ENCODE measurements at places on chromosomes 12 and 14.
A peak's percentile ranks its signal among the peaks of the same experiment; 100 is the strongest.

GRCh38 chr14:64584190-64584589 is 34.4 kb downstream of the PPP1R36 start:
- no peak for DNase-seq

DNA sequence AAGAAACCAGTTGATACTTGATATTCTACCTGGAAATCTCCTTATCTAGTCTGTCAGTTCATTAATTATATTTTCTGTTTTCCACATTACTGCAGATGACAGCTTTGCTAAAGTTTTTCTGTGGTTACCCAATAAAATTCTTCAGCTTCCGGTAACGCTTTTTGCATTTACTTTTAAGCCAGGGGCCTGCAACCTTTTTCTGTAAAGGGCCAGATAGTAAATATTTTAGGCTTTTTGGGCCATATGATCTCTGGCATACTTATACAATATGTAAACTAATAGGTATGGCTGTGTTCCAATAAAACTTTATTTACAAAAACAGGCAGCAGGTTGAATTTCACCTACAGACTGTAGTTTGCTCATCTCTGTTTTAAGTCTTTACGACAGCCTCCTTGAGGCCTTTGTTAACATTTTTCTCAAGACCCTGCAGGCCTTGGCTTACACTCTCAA is 48.3 kb downstream of the SPATS2 start:
- DNase-seq = no peak

DNA sequence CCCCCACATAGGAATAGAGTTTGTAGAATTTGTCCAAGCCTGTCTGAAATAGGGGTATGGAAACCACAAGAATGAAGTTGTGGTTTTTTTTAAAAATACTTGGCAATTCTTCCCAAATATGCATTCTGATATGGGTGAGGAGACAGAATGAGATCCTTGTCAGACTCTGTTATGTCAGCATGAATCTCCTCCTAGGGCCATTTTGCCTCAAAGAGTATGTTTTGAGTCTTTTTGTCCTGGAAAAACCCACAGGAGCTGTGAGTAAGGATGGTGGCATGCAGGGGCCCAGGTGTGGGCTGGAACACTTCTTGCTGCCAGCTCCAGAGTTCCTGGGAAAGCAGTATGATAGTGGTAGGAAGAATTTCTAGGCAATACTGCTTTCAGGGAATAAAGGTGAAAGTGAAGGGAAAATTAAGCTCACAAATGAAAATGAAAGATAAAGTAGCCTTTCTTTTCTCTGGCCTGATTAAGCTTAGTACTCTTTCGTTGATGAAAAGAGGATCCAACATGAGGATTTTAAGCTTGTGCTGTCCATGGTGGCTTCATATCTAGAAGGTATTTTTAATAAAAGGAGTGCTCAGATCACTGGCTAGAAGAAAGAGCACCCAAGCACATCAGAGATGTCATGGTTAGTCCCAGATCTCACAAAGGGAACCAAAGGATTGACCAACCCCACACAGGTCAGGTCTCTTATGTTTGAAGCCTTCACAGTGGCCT is 130.8 kb downstream of the LLPH start:
- DNase-seq = no peak

DNA sequence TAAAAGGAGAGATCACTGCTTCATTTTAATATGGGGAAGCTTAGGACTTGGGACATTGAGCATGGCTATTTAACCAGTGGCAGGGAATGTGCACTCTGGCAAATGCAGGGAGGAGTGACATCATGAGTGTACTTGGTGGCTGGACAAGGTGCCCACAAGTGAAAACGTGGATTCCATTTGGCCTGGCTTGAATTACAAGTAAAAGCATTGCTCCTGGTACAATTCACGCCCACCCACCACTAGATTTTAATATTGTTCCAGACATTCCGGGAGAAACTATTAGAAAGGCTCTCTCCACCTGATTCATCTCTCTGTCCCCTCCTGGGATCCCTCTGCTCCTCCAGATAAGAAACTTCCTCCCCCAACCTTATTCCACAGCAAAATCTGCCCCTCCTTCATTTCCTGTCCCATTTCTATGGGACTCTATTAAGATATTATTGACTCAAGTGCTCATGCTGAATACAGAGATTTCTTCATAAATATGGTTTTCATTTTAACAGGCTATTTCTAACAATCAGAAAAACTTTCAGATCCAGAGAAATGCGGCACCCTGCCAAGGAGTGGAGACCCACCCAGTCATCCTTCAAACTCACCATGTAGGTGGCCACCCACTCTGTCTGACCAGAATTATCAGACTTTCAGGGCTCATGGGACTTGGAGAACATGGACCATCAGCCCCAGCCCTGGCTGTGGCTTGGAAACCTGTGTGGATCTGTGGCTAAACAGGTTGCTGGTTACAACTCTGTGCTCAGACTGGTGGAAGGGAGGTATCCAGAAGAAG is 43.2 kb downstream of the SSPN start:
- no peak for DNase-seq

- no peak for DNase-seq
Measured at GRCh38 chr12:101823891-101824290, 6.9 kb downstream of the GNPTAB start.

DNA sequence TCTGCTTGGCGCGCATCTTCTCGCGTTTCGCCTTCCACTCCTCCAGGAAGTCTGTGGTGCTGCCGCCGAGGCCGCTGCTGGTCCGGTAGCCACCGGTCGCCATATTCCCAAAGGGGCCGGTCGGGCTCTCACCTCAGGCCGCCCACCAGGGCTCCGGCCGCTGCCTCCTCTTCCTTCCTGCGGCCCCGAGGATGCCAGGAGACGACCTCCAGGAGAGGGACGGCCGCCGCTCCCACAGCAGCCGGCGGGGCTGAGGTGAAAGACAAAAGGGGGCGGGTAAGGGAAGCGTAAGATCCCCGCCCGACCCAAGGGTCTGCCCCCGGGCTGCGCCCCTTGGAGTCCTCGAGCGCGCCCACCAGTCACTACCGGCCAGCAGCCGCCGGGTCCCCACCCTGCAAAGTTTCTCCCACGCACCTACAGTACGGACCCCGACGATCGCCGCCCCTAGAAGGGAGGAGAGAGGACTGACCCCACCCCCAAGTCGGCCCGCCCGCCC is 574 bp downstream of the PAWR start:
- no peak for DNase-seq

GRCh38 chr12:26340649-26341048 is 145.3 kb downstream of the SSPN start:
- DNase-seq = no peak

DNA sequence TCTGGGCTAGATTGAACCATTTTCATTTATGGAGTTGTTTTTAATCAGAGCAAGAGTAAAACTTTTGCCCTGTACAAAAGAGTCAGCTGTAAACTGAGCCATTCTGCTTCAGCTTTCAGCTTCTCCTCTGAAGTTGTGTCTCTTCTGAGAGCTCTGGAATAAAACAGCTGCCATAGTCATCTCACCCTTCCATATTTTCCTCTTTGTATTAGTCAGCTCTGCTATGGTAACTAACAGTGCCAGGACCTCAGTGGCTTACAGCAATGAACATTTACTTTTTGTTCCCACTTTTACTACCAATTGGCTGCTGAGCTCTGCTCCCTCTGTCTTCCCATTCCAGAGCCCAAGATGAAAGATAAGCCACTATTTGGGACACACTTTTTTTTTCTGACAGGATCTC is 178.5 kb downstream of the DAD1 start:
- no peak for DNase-seq

GRCh38 chr14:63974176-63974575 is 121.4 kb downstream of the SYNE2 start:
- DNase-seq = no peak

DNA sequence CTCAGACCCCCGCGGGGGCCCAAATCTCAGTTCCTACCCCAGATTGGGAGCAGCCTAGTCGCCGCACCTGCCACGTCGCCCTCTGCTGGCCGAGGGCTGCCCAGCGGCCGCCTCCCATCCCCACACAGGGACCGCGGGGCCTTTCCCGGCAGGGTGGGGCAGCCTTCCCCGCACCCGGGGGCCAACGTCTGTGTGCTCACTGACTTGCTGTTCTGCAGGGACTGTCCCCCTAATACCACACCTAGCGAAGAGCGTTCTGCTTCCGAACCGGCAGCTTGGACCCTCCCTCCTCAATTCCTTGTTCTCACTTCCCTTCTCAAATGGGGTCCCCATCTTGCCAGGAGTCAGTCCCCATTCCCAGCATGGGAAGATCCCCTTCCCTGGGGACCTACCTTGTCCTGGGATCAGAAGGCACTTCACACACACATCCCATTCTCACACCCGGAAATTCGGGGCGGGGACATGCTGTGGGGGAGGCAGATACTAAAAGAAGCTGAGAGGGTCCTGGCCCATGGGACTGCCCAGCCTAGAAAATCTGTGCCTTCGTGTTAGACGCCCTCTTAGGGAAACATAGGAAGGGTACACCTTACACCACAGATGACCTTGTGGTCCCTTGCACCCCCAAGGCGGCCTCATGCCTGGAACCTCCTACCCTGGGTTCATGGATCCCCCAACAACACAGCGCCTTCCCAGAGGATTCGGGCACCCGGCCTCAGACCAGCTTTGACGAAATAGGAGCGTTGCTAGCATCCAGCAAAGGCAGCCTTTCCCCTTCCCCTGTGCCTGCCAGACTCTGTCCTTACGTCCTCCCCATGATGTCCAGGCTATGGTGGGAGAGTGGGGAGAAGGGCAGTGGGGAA is 16.4 kb downstream of the ACVRL1 start:
- DNase-seq = no peak

DNA sequence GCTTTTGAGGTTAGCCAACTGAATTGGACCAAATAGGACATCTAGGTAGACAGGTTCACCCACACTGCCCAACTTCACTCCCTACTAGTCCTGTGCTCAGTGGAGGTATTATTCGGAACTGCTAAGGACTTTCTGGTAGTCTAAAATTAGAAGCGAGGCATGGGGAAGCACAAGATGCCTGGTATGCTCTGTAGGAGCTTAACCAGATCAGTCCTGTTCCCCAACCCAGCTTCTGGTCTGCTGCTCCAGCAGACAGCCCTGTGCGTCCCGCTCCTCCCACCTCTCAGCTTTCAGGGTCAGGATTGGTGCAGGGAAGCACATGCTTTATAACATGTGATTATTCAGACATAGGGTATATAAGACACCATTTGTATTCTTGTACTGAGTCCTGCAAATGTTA is 31.2 kb downstream of the PRB3 start:
- no peak for DNase-seq

DNA sequence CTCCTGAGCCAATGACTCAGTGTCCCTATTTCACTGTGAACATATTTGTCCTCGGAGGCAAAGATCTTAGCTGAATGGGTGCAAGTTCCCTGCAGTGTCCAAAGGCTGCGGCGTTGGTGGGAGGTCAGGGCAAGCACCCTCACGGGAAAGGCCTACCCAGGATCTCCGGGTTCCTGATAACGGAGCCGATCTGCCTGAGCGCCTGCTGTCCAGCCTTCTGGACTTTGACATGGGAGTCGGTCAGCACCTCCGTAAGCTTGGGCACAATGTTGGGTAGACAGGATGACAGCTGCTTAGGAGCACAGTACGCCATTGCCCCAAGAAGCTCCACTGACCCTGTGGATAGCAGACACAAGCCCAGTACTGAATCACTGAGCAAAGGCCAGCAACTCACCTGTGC is 31.5 kb upstream of the RAB35 start:
- no peak for DNase-seq

DNA sequence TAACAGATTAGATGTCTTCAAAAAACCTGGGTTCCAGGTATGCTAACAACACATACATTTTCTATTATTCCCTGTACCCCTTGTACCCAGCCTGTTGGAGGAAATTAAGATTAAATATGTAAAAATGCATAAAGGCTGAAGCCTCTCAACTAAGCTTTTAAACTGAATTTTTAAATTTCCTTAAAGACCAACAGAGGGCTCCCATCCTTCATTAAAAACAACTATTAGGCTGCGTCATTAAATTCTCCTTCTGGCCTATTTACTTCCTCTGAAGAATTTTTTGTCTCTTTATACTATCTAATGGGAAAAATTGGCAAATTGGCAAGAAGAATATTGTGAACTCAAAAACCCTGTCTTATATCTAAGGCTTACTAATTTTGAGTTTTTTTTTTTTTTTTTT is 21.8 kb downstream of the SENP1 start:
- DNase-seq = no peak

DNA sequence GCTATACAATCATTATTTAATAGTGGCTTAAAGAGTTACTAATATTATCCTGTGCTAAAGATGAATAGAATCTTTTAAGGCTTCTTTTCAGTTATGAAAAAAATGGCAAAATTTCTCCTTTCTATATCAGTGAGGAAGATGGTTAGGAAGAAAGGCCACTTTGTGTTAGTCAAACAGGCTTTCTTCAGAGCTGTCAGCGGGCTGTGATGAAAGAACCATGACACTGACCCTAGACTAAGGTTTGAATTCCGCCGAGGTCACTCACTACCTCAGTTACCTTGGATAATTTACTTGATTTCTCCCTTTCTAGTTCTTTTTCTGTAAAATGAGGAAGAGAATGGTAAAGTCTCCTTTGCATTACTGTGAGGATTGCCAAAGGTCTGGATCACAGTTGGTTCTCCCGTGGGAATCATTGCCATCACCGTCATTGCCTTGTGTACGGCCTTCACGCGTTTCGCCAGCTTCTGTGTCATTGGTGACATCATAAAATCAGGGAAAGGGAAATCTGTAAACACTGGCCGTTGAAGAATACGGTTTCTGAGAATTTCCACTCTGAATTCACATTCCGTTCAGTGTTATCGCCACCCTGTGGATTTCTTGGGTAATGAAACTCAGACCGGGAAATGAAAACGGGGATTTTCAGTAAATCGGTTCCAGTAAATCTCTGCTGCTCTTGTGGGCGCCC is 26.7 kb upstream of the YBX3 start:
- DNase-seq = peak; percentile 65

- peak; percentile 19 for DNase-seq
Measured at GRCh38 chr14:72962829-72963312, 36.6 kb downstream of the DCAF4 start.

DNA sequence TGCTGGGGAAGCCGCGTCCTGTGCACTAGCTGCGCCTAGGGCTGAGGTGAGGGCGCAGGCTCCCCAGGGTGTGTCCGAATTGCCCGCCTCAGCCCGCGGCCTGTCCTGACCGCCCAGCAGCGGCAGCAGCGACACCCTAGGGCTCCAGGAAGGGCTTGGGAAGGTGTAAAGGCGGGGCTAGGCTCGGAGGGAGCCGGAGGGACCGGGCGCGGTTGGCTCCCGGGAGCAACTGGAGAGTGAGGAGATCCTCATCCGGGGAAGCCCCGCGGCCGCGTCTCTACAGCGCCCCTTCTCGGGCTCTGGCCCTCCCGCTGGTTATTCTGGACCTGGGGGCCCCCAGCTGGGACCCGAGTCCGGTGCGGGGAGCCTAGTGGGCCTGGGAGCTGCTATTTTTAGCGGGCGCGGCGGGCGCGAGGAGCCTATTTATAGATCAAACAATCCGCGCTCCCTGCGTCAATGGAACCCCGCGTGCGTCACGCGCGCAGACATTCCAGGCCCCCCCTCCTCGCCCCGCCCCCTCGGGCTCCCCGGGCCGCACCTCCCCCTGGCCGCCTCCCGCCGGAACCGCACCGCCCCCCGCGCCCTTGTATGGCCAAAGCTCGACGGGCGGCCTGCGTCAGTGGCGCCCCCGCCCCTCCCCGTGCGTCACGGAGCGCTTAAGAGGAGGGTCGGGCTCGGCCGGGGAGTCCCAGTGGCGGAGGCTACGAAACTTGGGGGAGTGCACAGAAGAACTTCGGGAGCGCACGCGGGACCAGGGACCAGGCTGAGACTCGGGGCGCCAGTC is at the start of gene NR4A1:
Gene NR4A1 (plus strand): TSS at position 685 of the 784 bp plus-strand sequence. CDS start 2,887 bp downstream, outside the sequence.
- DNase-seq = no peak
